ENCODE measurements at places on chromosomes 6 and 20.

DNA sequence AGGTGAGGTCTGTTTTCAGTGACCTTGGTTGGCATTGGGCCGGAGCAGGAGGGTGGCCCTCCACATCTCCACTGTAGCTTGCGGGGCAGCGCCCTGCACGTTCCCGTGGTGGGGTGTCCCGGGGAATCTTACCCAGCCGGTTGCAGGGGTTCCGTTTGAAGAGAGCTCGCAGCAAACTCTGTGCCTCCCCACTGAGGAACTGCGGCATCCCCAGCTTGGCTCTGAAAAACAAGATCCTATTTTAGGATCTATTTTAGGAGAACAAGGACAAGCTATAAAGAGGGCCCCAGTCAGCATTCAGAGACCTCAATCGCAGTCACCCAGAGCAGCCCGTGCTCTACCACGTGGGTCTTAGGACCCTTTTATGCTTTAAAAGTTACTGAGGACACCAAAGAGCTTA lies 97.8 kb downstream of the RAMACL start:
- DNase-seq: no peak

GRCh38 chr6:5461365-5461764 lies 200.1 kb downstream of the FARS2 start:
- DNase-seq: no peak

GRCh38 chr20:8587810-8588209 lies 455.7 kb downstream of the PLCB1 start:
- DNase-seq: no peak

GRCh38 chr20:50774515-50774914 lies 20.3 kb upstream of the BCAS4 start:
- DNase-seq: no peak

DNA sequence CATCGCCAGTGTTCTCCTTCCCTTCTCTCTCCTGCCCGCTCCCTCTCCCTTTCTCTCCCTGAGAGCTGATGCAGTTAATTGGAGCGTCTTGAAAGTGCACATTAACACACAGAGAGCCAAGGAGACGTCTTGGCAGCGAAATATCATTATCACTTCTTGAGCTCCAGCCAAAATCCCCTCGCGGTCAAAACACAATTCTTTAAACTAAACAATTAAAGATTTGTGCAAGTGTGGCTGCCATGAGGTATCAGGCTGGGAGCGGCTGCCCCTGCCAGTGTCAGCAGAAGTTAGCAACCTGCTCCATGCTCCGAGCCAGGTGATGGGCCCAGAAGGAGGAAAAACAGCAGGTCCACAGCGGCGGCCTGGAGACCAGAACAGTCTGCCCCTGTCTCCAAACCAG lies 100.9 kb upstream of the FOXP4 start:
- no peak for DNase-seq

- no peak for DNase-seq
These were observed 334.2 kb downstream of the CD83 start for GRCh38 chr6:14451594-14452374.

DNA sequence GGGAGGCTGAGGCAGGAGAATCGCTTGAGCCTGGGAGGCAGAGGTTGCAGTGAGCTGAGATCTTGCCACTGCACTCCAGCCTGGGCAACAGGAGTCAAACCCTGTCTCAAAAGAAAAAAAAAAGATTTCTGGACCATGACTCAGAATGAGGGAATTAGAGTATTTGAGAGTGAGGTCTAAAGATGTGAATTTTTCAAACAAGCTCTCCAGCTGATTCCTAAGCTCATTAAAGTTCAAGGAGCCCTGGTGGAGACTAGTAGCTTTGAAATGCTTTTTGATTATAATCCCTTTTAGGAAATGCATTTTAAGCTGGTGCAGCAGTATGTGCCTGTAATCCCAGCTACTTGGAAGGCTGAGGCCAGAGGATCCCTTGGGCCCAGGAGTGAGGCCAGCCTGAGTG lies 21.8 kb upstream of the SRF start:
- DNase-seq: no peak

DNA sequence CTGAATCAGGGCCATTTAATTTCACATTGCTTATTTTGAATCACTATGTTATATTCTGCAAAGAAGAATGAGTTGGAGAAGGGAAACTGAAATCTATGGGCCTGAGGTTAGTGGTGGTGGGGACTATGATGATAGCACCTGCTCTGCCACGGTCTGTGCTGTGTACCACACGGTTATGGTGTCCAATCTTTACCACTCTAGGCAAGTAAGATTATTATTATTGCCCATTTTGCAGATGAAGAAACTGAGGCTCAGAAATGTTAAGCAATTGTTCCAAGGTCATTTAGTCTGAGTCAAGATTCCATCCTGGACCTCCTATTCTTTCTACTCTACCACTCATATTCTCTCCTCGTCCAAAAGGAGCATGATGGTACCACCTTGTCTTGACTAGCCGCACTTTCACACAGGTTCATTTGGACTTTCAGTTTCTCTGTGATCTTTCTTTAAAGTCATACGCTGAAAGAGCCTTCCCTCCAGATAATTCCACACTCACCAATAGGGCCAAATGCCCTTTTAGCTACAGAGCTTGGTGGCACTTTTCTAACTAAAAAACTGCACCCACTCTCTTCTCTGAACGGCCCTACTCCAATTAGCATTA lies 56.2 kb downstream of the GFOD1 start:
- no peak for DNase-seq

GRCh38 chr6:14738933-14739332 lies 506.9 kb upstream of the JARID2 start:
- no peak for DNase-seq

DNA sequence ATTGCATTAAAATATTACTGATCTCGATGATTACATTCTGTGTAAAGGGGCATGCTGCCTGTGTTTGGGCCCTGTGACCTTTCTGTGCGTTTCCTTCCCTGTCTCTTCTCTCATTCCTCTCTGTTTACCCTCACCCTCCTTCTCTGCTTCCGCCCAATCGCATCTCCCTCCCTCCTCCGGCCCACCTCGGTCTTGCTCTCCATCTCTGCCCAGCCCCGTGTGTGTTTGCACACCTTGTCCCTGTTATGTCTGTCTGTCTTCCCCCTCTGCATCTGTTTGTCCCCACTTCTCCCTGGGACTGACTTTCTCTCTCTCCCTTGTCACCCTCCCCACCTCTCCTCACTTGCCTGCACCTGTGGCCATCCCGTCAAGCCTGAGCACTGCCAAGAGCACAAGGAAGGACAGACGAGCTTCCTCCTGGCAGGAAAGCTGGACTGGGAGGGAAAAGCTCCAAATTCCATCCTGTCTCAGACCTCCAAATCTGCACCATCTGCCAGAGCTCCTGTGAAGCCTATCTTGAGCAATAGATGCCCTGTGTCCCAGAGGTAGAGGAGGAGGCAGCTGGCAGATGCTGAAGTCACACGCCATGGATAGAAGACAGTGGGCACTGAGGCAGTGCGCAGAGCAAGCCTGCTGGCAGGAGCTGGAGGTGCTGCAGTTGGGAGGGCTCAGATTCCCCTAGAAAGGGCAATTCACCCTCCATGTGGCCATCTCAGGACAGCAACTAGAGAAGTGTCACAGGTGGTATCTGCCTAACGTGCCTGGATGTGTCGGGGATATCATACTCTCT lies 172.3 kb downstream of the PTPRT start:
- no peak for DNase-seq

GRCh38 chr20:18978311-18978710 lies 164.7 kb downstream of the SCP2D1 start:
- DNase-seq: no peak

GRCh38 chr6:129448965-129449364 lies 261.0 kb downstream of the ARHGAP18 start:
- no peak for DNase-seq
